ENCODE measurements at places on chromosomes 16 and 17.

DNA sequence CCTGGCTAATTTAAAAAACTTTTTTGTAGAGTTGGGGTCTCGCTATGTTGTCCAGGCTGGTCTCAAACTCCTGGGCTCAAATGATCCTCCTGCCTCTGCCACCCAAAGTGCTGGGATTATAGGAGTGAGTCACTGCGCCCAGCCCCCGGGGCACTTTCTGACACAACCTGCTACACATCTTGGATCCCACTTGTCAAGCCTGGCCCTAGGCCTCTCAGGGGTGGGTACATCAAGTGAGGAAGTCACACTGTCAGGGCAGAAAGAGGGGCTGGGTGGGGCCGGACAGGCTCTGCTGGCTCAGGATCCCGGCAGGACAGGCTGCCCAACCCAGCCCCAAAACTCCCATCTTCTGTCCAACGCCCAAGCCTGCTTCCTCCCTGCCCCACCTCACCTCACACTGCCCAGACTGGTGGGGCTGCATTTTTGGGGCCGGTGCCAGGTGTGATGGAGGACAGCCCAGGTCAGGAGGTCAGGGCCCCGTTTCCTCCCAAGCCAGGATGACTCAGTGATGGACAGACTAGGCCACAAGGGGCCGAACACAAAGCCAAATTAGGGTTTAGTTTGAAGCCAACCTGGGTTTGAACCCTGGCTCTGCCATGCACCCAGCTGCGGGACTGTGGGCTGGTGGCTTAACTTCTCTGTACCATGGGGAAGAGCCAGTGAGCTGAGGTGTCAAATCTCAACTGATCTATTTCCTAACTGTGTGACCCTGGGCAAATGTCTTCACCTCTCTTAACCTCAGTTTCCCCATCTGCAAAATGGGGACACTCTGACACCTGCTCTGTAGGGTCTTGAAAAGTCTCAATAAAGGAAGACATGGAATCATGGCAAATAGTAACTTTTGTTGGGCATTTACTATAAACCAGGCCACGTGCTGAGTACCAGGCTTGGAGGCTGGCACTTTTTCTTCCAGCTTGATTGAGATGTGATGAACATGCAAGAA is 8.9 kb upstream of the PPL start:
- DNase-seq = no peak

- no peak for DNase-seq
These were observed 9.6 kb downstream of the POLR2C start for GRCh38 chr16:57471852-57472664.

DNA sequence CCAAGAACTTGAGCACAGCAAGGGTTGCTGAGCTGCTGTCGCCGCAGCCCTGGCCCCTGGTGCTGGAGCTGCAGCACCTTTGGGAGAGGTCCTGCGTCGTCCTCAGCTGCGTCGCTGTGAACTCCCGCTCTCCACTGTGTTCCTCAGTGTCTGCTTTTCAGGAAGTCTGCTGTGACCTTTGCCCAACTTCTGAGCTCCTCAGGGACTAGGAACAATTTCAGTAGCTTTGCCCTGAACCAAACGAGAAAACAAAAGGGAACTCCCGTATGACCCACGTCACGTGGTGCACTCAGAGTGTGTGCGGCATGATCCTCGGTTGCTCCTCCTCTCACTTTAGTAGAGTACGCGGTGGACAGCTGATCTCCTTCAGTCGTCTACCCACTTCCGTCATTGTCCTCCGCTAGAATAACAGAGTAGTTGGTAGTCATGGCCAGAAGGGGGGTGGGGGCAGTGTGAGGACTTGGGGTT is 44.2 kb downstream of the WDR45B start:
- no peak for DNase-seq

GRCh38 chr17:81150377-81151077 is 14.8 kb upstream of the PVALEF start:
- no peak for DNase-seq

Measured in stimulated activated naive CD4-positive, alpha-beta T cell treated with Interleukin-2 at 50 U/mL for 16 hours (primary cell).